NCI-H69 (cell line): ENCODE measurements at places on chromosomes 2 and 18.
A peak's percentile ranks its signal among the peaks of the same experiment; 100 is the strongest.

- DNase-seq = no peak
Observed at GRCh38 chr2:169963786-169964185, 136.5 kb downstream of the UBR3 start.

DNA sequence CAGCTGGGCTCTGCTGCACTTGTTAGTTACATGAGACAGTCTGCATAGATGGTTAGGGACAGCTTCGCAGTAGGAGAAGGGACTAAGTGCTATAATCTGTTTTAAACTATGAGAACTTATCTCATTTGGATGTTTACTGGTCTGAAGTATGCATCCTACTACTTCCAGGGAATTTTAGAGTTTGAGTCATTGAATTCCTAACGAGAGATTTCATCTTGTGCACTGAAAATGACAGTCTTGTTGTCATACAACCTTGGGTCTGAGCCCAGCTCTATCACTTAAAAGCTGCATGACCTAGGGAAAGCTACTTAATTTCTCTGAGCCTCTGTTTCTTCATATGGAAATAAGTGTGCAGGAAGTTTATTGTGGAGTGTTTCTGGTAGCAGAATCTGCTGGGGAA is 78.4 kb downstream of the TRIM43 start:
- DNase-seq = no peak

DNA sequence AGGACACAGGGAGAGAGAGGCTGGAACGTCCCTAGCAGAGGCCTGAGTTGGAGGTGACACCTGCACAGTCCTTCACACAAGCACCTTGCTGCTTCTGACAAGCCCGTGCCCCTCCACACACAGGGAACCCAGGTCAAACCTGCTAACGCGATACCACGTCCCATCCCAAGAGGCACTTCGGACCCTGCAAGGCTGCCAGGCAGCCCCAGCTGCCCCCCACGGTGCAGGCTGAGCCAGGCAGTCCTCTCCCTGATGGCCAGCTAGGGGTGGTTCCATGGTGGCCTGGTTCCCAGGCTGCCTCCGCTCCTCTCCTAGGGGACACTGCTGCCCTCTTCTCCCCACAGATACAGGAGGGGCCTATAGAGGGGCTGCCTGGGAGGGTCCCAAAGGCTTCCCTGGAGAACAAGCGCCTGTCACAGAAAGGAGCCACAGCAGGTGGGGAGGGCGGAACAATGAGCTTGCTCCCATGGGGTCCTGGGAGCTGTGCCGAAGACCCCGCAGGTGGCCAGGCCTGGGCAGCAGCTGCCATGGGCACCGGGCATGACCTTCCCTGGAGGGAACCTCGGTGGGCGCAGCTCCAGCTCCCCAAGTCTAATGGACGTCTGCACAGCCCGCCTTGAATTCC is 434.2 kb upstream of the MYT1L start:
- no peak for DNase-seq

DNA sequence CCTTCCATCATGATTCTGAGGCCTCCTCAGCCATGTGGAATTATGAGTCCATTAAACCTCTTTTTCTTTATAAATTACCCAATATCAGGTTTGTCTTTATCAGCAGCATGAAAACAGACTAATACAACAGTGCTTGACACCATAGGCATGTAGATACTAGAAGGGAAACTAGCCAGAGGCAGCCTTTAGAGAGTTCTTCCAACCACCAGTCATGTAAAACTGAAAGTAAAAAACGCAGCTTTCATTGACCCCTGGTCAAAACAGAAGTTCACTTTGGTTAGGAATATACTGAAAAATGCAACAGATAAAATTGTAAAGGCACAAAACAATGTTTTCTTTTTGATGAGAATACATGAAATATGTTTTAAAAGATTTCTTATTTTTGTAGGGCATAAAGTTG is 122.8 kb upstream of the L3MBTL4 start:
- DNase-seq = no peak

- DNase-seq = no peak
Observed at GRCh38 chr2:31334311-31335026, 80.1 kb downstream of the XDH start.

DNA sequence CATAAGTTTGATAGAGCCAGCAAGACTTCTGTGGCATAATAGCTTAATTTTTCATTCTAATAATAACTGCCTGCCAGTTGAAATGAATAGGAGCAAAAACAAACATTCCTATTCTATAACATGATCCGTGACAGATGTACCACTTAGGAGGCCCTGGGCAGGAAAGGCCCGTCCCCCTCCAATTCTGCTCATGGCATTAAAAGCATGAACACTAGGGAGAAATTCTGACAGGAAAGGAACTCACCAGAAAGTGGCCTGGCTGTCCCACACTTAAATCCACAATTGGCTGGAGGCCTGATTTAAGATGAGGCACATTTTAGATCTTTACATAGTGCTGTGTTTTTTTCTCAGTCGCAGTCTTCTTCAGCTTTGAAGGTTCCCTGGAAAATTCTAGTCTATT is 261.9 kb upstream of the ETAA1 start:
- DNase-seq = peak; percentile 92

GRCh38 chr2:60246583-60246982 is 306.9 kb downstream of the BCL11A start:
- peak; percentile 2 for DNase-seq

- peak; percentile 79 for DNase-seq
Observed at GRCh38 chr2:239399433-239399920, 1.3 kb downstream of the HDAC4 start.

GRCh38 chr18:68714366-68714711 is 569 bp downstream of the TMX3 start:
- DNase-seq = peak; percentile 74

GRCh38 chr2:1812926-1813325 is 68.6 kb upstream of the PXDN start:
- no peak for DNase-seq

- peak; percentile 65 for DNase-seq
Observed at GRCh38 chr2:119049968-119050704, 108.1 kb downstream of the MARCO start.

DNA sequence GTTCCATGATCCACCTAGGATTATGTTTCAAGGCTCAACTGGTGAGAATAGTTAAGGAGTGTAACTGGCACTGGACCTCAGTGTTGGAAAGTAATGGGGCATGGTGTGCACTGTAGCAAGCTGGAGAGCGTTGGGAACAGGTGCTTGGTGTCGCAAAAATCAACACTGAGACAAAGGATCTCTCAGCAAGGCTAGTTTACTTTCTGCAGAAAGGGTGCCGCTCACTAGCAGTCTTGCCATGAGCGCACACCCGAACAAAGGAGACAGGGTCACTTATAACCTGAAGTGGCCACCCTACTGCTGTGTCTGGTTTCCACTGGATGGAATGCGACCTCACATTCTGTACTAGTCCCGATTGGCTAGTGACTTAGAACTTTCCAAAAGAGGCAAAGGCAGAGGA is 133.2 kb downstream of the TMEM17 start:
- DNase-seq = no peak

GRCh38 chr2:65232636-65233035 is 5.0 kb downstream of the ACTR2 start:
- no peak for DNase-seq

DNA sequence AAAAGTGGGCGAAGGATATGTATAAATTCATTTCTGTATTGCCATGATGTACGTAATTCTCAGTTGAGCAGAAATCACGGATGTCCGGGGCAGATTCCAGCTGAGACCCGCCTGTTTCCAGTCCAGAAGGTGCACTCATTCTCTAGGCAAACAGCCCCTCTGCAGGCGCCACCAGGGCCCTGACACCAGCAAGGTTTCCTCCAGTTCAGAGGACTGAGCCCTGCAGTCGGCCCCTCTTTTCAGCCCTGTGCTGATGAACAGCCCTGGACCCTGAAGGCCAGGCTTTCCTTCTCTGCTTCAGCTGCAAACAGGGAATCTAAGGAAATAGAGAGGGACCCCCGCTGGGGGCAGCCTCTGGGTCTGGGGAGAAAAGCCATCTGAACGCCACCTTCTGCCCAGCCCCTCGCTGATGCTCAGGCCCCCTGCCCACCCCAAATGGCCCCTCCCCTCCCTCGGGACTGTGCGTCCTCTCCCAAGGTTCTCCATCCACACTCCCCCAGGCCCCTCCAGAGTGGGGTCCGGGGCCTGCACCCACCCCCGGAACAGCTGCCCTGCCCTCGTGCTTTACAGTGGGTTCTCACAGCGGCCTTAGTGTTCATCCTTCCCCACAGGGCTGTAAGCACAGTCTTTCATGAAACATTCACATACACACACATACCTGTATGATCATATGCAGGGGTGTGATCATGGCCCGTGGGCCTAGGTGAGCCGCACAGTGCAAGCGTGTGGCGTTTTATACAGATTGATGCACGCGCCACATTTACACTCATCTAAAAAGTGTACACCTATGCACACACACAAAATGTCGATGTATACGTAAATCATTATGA is 12.1 kb downstream of the COPS9 start:
- DNase-seq = no peak

GRCh38 chr2:54386585-54386984 is 69.5 kb upstream of the SPTBN1 start:
- no peak for DNase-seq

DNA sequence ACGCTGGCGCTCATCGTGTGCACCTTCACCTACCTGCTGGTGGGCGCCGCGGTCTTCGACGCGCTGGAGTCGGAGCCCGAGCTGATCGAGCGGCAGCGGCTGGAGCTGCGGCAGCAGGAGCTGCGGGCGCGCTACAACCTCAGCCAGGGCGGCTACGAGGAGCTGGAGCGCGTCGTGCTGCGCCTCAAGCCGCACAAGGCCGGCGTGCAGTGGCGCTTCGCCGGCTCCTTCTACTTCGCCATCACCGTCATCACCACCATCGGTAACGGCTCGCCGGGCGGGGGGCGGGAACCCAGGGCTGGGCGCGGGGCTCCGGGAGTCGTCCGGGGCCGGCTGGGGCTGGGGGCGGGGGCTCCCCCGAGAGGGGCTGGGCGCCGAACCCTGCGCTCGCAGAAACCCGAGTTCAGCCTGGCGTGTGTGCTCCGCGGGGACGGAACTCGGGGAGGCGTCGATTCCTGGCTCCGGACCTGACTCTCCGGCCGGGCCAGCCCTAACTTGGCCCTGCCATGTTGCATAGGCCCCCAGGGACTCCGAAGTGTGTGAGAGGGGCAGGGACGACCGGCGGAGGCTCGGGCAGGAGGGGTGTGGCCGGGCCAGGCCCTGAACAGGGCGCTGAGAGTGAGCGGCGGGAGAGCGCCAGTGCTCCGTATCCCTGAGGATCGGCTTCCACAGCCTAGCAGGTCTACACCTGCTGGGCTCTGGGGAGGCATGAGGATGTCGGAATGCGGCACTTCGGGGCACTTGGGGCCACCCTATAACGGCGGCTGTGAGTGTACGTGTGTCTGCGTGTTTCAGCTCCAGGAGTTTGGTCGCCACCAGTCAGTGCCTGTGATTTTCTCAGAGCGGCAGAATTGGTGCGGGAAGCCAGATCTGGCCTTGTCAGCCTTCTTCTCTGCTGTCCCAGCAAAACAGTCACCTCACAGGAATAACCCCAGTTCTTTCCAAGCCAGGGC is 651 bp downstream of the KCNK3 start:
- peak; percentile 74 for DNase-seq

DNA sequence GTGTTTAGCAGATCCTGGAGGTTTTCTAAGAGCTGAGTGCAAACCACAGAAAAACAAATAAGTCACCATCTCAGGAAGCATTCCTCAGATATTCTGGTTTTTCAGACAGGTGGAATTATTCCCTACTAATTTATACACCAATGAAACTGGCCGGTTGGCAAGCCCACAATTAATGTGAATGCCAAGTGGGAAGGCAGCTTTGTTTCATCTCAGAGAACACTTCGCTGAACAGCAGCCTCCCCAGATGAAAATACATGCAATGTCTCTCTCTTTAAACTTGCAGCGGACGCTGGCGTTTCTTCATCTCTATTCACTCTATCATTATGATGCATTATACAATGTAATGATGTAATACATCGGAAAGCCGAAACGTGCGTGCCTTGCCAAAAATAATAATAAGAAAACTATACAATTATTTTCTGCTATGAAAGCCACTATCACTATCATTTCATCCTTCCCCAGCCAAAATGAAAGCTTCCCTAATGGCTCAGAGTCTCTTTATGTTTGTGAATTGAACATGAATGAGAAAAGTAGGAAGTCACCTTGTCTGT is 649.4 kb downstream of the BCL11A start:
- DNase-seq = peak; percentile 27

DNA sequence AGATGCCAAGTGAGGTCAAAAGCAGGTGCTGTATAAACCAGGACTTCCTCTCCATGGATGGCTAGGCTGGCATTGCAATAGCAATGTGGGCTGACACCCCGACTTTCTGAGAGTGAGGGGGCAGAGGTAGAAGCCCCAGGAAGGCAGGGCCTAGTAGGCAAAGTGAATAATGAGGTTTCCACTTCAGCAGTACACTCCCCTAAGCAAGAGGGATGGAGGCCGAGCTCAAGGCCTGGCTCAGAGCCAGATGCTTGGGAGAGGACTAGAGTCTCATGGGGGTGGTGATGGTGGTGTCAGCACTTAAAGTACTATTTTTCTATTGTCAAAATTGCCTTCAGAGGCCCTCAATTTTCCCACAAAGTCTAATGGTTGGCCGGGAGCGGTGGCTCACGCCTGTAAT is 41.6 kb upstream of the HK2 start:
- no peak for DNase-seq

DNA sequence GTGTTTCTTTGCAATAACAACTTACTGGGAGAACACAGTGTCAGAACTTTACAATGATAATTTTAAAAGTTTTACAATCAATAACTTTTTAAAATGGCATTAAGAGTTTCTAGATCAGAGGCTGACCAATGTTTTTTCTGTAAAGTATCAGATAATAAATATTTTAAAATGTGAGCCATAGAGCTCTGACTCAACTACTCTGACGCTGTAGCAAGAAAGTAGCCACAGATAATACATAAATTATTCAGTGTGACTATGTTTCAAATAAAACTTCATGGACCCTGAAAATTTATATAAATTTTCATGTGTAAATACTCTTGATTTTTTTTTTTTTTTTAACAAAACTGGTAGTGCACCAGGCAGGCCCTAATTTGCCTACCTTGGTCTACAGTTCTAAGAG is 77.4 kb downstream of the CUL3 start:
- no peak for DNase-seq

- DNase-seq = no peak
Observed at GRCh38 chr2:65749545-65749944, 317.1 kb upstream of the SPRED2 start.

DNA sequence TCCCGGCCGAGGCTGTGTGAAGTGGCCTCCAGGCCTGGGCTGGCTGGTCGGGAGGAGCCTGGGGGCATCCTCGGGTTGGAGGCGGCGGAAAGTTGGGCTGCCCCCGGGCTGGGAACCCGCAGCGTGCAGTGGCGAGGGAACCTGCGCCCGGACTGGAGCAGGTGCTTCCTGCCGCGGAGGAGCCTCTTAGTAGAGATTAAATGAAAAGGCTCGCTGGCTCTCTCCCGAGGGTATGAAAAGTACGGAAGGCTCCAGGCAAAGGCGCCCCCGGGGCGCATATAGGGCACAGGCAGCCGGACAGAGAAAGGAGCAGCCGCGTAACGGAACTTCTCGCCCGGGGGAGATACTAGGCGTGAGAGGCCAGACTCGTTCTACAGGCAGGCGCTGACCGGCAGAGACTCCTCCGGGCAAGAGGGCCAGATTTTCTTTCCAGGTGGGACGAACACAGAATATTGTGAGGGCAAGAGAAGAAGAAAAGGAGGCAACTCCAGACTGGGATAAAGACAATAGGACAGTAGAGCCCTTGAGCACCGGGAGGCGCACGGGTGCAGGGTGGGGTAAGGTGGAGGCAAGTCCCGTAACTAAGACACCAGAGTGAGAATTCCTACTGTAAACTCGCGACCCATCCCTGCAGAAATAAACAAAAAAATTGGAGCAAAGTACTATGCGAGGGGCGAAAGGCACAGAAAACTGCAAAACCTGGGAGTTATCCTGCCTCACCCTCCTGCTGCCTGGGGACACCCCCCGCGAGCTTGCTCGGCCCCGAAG is 816 bp downstream of the CDH2 start:
- peak; percentile 57 for DNase-seq
